ENCODE measurements at places on chromosomes 4 and X.

- DNase-seq, result no peak
These were observed 249.2 kb downstream of the TENM3 start for GRCh38 chr4:182492423-182492822.

DNA sequence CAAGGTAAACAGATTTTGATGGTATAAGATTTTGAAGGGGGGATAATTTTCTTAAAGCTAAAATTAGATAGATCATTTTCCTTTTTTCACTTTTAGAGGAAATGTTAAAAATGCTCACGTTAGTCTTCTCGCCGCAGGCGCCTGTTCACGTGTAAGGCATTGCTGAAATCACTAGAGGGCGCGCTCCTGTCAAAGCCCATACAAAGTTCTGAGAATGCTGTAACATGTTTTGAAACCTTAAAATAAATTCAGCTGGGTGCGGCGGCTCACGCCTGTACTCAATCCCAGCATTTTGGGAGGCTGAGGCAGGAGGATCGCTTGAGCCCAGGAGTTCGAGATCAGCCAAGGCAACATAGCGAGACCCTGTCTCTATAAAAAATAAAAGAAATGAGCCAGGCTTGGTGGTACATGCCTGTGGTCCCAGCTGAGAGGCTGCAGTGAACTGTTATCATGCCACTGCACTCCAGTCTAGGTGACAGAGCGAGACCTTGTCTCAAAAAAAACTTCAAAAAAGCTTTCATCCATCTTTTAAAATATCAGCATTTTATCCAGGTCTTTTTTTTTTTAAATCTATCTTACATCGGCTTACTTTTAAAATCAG, 138.0 kb downstream of the RBMX2 start:
- DNase-seq, result no peak

GRCh38 chrX:134647477-134647877, 10.8 kb downstream of the PLAC1 start:
- no peak for DNase-seq

GRCh38 chr4:7136351-7136750, 56.0 kb upstream of the SORCS2 start:
- DNase-seq, result no peak

- DNase-seq, result no peak
These were observed 378 bp upstream of the RPS6KA6 start for GRCh38 chrX:84188320-84188834.

GRCh38 chr4:82998898-82999297, 11.7 kb downstream of the LIN54 start:
- DNase-seq, result no peak

GRCh38 chr4:53130896-53131561, 234.8 kb downstream of the SCFD2 start:
- DNase-seq, result no peak

- no peak for DNase-seq
These were observed 58.9 kb upstream of the BCOR start for GRCh38 chrX:40156470-40157227.

DNA sequence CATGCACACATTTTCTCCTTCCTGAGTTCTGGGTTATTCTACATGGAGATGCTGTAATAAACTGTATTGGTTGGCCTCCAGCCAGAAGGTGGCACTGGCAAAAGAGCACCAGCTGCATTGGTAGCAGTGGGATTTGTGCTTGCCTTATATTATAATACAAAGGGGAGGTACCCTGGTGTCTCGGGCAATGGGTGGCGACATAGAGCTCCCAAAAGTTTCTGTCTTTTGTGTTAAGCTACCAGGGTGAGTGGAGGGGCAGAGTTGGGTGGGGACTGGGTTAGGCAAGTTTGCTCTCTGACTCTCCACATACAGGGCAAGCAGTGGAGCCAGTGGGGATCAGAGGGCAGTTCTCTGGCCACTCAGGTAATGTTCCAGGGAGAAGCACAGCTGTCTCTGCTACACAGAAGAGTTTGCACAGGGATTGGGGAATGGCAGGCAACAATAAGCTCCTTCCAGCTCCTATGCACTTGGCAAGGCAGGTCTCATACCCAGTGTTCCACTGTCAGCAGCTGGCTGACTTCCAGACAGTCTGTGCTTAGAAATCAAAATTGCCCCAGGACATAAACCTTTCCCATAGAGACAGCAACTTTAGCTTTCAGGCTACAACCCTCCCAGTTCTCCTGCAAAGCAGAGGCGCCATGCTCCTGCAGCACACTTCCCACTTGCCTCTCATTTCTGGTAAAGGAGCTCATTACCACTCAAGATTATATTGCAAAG, 463.9 kb upstream of the PCDH7 start:
- no peak for DNase-seq

GRCh38 chrX:81202456-81202819, 536 bp downstream of the SH3BGRL start:
- DNase-seq, result no peak

GRCh38 chrX:26411045-26411444, 195.1 kb downstream of the MAGEB5 start:
- no peak for DNase-seq

- no peak for DNase-seq
These were observed 56.9 kb downstream of the PCGF3 start for GRCh38 chr4:762211-763190.

- no peak for DNase-seq
These were observed 116.4 kb downstream of the RAP1GDS1 start for GRCh38 chr4:98377559-98377958.

GRCh38 chr4:12050357-12050756, 621.7 kb upstream of the HS3ST1 start:
- no peak for DNase-seq

DNA sequence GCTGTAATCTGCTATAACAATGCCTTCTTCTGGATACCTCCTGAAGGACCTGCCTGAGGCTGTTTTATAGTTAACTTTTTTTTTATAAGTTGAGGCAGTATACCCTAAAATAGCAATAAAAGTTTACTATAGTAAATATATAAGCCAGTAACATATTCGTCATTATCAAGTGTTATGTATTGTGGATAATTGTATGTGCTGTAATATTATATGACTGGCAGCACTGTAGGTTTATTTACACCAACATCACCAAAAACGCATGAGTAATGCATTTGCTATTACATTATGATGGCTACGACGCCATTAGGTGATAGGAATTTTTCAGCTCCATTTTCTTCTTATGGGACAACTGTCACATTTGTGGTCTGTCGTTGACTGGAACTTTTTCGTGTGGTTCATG, 237.2 kb upstream of the PITX2 start:
- DNase-seq, result no peak

- no peak for DNase-seq
These were observed 33.6 kb upstream of the TADA2B start for GRCh38 chr4:7009564-7009963.

GRCh38 chrX:119147486-119147885, 19.9 kb upstream of the KIAA1210 start:
- no peak for DNase-seq

DNA sequence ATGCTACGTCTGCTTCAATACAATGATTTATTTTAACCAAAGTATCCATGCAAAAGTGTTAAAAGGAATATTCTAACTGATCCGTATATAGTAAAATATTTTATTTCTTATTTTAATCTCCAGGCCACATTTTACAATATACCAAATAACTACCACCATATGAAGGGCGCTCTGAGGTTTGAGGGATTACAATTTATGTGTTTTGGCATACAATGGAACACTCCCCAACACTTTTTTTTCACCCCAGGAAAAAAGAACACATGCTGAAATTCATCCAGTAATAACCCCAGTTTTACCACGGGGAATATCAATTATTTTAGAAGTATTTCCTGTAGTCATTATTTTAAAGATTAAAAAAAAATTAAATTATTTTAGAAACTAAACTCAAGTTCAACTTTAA, 65.4 kb downstream of the APBB2 start:
- no peak for DNase-seq

DNA sequence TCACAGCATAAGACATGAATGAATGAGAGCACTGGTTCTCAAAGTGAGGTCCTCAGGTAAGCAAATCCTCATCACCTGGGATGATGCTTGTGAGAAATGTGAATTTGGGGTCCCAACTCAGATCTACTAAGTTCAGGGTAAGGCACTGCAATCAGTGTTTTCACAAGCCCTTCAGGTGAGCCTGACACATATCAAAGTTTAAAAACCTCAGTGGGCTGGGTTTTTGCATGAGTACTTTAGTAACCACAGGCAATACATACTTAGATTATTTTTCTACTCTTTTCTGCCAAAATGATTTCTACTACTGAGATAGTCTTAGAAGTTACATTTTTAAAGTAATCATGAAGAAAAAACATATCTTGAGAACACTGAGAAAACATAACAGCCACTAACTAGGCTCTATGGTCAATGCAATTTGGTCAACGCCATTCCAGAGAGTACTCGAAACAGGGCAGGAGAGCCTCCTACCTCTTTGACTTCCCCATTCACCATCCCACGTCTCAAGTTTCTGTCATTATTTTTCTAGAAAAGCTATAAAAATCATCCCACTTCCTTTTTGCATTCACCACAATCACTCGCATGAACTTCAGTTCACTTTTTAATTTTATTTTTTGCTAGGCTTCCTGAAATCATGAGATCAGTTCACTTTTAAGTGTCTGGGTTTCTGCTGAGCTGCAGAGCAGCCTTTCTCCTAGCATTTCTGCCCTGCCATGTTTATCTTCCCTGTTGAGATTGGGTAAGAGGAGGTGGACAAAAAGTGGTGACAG, 73.8 kb downstream of the MFAP3L start:
- no peak for DNase-seq

- no peak for DNase-seq
These were observed 2.2 kb downstream of the TMEM156 start for GRCh38 chr4:39029752-39030694.

GRCh38 chr4:75211422-75211821, 278.5 kb downstream of the PARM1 start:
- no peak for DNase-seq

DNA sequence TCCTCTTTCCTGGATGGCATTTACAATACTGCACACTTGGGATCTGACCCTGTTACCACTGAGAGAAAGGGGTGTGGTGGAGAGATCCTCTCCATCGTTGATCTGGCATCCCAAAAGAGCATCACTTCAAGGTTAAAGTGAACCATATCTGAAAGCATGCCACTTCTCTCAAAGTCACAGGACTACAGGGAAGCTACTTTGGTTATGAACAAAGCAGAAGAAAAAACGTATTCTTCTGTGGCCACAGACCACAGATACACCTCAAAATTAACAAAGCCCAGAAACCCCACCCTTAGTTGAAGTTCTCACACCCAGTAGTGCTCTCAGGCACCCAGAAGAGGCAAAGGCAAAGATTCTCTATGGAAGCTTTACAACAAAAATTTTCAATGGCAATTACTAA, 108.3 kb downstream of the JADE1 start:
- DNase-seq, result no peak

- no peak for DNase-seq
These were observed 38.5 kb upstream of the PDLIM5 start for GRCh38 chr4:94413085-94413840.

DNA sequence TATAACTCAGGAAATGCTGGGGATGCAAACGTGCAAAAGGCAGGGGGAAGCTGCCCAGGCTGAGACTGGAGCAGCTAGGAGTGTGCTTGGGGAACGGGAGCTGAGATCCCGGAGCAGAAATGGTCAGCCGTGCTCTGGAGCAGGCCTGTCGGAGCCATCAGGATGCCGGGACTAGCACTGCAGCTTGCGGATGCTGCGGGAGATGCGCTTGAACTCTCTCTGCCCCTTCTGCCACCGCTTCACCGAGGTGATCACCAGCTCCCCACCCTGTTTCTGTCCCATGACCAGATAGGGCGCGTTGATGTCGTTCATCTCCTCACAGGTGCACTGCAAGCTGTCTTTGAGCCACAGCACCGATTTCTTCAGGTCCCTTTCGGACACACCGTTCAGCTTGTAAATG, 7.6 kb downstream of the SFRP2 start:
- no peak for DNase-seq

DNA sequence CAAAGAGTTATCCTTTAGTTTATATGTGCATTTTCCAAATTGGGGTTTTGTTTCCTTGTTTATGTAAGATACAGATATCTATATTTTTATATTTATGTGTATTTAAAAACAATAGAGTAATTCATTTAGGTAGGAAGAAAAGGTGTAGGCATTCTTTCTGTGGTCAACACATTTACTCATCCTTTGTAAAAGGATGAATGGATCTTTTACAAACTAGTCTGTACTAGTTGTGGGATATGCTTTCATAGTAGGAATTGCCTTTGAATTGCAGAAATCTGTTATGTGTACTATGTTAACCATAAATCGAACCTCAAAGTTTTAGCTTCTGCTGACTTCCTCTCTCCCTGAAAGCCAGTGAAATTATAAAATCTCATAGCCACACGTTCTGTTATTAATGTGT, 128.5 kb downstream of the REPS2 start:
- no peak for DNase-seq

- peak; percentile 66 for DNase-seq
These were observed 20.5 kb downstream of the TRIM61 start for GRCh38 chr4:164956766-164957643.

GRCh38 chr4:986879-987623, at the start of gene IDUA:
IDUA (plus strand) TSS chr4:987044; CDS start chr4:987085, 41 bp downstream.
- peak; percentile 80 for DNase-seq

All from activated T-helper 1 cell treated with Interleukin-2 at 50 U/mL for 16 hours (primary cell).